Keratinocyte (primary cell): ENCODE measurements at places on chromosomes 6 and 20.
A peak's percentile ranks its signal among the peaks of the same experiment; 100 is the strongest.

DNA sequence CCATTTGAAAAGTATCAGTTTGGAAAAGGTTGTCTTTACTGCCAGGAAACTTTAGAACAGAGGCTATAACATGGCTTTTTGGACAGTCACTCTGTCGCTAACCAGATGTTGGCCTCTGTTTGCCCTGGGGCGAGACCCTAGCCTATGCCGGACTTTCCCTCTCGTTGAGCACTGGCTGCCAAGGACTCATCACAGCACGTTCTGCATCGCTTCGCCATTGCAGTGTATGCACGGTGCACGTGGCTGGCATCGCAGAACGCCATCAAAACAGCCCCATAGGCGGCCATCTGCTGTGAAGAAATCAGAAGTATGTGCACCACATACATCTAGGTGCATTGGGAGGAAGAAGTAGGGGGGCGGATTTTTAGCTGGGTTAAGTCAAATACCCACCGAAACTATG lies 156.4 kb downstream of the EYA2 start:
- no peak for DNase-seq

DNA sequence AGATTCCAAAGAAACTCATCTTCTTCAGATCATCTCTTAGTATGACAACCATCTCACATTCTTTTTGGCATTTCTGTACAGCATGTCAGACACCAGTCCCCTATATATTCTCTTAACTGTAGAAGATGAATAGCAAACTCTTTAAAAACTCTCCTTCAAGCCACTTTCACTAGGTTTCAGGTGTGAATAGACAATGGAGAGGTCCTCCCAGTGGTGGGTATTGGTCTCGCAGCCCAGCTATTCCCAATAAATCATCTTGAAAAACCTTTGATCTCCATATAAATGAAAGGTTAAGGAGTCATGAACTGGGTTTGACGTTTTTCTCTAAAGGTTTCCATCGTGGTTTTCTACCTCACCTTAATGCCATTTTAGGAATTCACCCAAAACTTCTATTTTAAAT lies 180.0 kb downstream of the GJA1 start:
- no peak for DNase-seq

DNA sequence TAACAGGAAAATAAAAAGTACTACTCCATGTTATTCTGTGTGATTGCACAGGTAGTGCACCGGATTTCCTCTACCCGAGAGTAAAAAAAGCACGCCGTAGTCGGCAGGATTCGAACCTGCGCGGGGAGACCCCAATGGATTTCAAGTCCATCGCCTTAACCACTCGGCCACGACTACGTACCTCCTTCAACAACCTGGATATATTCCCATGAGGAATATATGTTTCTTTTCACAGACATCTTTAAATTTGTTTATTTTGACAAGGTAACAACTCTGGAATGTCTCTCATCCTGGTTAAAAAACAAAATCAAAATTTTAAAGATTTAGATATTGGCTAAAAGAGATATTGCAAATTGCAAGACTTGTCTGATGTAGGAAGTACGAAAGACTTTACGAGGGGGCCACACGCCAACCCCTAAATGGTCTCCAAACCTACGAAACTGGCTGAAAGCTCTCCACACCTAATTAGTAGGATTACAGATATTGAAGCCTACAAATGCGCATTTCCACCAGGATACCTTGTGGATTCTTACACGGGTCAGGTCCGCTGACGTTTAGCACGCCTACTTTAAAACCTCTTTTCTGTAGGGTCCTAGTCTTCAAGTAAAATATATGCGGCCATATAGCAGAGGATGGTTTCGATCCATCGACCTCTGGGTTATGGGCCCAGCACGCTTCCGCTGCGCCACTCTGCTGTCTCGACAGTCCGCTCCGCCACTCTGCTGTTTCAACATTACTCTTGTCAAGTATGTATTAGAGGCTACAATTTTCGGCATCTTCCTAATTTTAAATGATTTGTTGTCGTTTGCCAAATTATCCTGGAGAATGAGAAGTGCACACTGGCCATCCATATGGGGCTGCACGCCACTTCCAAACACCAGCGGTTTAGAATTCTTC lies 52.2 kb upstream of the BTN3A2 start:
- peak; percentile 99 for DNase-seq

DNA sequence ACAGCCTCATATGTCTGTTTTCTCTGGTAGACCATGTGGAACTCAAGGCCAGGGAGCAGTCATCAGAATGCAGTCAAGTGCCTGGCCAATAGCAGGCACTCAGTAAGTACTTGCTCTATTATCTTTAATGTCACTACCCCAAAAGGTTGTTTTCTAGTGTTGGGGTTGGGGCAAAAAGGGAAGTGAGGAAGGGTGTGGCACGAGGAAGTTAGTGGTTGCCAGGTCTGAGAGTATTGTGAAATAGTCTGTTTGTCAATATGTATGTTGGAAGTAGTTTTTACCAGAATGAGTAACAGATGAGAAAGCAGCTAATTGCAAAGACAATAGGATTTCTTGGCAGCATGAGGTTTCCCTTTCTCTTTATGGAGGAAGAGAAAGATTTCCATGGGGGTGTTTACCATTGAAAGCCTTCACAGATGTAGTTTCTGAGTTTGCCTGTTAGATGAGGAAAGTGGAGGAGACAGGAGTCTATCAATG lies 59.5 kb upstream of the ARMH2 start:
- no peak for DNase-seq

DNA sequence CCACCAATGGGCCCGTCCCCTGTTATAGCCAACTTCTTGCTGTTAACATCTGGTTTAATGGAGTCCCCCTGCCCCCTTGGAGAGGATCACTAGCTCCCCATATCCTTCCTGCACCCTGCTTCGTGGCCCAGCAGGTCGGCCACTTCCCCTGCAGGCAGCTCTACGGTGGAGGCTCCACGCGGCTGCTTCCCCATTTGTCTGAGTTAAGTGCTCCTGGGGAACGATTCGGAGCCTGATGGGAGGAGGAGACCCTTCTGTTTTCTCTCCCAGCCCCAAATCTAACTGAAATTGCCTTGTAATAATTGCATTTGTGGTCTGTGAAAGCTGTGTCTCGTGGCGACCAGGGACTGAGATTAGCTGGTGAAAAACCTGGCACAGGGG lies 74.6 kb downstream of the SULF2 start:
- no peak for DNase-seq

DNA sequence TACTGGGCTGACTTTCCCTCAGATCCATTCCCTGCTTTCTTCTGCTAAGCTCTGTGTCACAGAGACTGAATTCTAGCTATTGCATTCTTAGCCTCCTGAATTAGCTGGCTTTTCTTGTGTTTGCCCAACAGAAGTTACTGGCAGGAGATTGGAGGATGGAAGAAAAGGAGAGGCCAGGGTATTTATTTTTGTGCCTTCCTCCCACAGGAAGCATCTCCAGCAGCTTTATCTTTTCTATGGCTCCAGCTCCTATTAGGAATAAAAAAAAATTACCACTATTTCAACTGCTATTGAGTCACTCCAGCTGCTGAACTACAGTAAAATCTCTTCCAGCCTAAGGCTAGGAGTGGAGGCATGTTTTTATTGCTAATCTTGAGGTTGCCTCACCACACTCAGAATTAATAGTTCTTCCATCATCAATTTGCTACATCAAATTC lies 492.4 kb downstream of the RFPL4B start:
- DNase-seq, result no peak

DNA sequence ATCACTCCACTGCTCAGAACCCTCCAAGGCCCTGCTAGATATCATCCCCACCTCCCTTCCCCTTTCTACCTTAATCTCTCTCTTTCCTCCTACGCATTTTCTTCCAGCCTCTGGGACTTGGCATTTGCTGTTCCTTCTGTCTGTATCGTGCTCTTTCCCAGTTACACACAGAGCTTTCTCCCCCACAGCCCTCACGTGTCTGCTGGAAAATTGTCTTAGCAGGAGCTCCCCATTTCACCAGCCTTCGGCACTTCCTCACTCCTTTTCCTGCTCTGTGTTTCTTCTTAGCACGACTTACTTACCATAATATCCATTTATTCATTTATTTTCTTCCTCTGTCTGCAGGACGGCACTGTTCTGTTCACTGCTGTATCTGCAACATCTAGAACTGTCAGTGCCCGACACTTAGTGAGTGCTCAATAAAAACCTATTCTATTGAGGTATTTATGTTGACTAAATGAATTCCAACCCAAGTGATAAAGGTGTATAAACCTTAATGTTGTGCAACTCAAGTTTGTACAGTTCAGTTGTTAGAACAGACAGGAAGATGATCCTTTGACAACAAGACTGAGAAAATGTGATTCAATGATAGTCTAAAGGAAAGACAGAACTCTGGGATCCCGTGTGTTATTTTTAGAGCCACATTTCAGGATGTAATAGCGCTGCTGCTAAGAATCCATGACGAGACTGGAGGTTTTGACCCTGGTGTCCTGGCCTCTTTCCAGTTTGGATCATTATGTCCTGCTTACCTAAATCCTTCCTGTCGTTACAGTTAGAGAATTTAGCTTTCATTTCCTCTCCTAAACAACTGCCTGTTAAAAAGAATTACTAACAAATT lies 170.1 kb upstream of the LAMP5 start:
- DNase-seq, result no peak

GRCh38 chr6:67933278-67933677 lies 701.8 kb upstream of the ADGRB3 start:
- no peak for DNase-seq

DNA sequence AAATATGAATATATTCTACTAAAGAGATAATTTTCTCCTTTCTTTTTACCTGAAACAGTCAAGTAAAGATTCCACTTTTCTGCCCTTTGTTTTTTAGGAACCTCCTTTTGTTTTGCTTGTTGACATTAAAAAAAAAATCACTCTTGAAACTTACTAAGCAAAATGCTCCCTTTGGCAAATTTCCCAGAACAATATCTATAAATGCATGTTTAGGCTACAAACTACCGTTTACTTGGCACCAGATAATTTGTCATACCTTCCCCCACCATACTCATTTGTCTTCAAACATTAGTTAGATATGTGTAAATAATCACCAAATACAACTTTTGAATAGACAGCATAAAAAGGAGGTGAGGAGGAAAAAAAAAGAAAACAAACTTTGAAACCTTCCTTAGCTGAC lies 604.7 kb downstream of the RFPL4B start:
- no peak for DNase-seq

- no peak for DNase-seq
Observed at GRCh38 chr6:136410201-136411024, 120.8 kb upstream of the BCLAF1 start.

GRCh38 chr20:57682184-57683101 lies 27.4 kb downstream of the PMEPA1 start:
- no peak for DNase-seq

GRCh38 chr6:143271024-143271423 lies 179.5 kb downstream of the ADAT2 start:
- DNase-seq, result peak; percentile 66

GRCh38 chr20:49544535-49544934 lies 23.4 kb downstream of the PTGIS start:
- no peak for DNase-seq

DNA sequence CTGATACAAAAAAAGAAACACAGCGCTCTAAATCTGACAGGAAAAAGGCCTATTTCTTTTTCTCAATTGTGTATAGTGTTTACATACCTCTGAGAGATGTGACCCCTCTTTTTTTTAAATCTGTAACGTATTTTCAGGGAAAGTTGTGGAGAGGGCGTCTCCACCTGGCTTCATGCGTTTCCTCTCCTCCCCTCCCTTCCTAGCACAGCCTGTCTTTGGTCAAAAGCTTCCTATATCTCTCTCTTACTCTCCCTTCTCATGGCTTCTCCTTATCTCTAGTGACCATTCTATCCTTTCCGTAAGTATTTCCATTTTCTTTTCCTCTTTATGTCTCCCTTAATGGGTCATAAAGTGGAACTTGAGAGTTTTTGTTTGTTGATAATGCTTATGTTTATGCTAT lies 458.9 kb downstream of the HACE1 start:
- DNase-seq, result no peak

GRCh38 chr20:39090906-39091305 lies 128.8 kb downstream of the DHX35 start:
- no peak for DNase-seq

DNA sequence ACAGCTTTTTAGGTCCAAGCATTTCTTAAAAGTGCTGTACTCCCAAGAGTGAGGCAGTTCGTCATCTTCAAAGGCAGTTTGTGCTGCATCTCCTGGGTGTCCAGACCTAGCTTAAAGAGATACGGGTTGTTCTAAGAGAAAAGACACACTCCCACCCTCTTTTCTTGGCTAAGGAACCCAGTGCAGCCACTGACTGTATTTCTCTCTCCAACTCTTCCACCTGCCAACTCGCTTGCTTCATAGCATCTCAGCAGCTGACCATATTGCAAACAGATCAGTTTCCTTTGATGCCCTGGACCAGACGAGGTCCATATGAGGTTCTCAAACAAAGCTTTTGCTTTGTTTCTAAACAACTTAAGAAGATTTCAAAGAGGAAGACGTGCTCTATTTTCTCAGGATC lies 101.1 kb downstream of the ISM1 start:
- no peak for DNase-seq

DNA sequence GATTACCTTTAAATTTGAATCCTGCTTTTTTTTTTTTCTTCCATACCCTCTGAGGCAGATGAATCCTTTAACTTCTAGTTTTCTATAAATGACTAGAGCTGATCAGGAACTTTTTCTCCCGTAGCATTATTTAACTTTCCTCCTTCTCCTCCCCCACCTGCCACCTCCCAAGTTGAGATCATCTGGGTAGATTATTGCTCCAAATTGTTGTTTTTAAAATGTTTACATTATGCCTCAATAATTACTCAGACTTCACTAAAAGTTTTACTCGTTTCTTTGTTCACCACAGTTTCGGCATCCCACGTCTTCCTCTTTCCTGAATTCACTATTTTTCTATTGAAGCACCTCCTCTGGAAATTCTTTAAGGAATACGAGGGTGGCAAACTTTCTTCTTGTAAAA lies 16.6 kb upstream of the SCUBE3 start:
- DNase-seq, result no peak

DNA sequence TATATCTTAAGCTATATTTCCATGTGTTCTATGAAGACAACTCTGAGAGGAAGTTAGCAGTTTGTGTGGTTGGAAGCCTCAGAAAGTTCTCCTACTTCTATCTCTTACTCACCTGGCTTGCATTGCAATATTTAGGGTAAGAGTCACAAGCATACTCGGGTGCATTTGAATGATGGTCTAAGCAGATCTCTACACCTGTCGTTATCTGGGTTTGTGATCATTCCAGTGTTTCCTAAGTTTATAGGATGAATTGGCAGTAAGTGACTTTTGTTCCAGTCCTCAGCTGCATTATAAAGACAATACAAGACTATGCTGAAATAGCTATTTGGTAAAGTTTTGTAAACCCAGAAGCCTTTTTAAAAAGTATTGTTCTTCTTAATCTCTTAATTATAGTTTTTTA lies 36.9 kb downstream of the CBFA2T2 start:
- no peak for DNase-seq

GRCh38 chr20:35173576-35174192 lies 1.8 kb downstream of the PROCR start:
- DNase-seq, result no peak

- DNase-seq, result no peak
Observed at GRCh38 chr20:34720266-34720665, 16.1 kb downstream of the TP53INP2 start.

DNA sequence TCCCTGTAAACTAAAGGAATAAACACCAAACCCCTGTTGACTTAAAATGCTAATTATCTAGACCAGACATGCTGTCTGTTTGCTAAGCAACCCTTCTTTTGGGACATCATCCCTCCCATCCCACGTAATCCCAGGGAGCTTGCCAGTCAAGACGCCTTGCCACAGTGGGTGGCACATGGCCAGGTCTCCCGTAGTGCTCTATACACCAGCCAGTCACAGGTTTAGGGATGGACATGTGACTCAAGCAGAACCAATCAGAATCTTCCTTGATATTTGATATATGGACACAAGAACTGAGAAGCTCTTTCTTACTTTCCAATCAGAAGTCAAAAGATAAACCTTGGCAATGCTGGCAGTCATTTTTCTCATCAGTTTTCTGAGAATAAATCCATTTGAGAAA lies 60.0 kb downstream of the CNKSR3 start:
- no peak for DNase-seq

GRCh38 chr6:151340219-151340978 lies 51.0 kb downstream of the ZBTB2 start:
- DNase-seq, result no peak
